ENCODE measurements at places on chromosomes 12 and 14.

DNA sequence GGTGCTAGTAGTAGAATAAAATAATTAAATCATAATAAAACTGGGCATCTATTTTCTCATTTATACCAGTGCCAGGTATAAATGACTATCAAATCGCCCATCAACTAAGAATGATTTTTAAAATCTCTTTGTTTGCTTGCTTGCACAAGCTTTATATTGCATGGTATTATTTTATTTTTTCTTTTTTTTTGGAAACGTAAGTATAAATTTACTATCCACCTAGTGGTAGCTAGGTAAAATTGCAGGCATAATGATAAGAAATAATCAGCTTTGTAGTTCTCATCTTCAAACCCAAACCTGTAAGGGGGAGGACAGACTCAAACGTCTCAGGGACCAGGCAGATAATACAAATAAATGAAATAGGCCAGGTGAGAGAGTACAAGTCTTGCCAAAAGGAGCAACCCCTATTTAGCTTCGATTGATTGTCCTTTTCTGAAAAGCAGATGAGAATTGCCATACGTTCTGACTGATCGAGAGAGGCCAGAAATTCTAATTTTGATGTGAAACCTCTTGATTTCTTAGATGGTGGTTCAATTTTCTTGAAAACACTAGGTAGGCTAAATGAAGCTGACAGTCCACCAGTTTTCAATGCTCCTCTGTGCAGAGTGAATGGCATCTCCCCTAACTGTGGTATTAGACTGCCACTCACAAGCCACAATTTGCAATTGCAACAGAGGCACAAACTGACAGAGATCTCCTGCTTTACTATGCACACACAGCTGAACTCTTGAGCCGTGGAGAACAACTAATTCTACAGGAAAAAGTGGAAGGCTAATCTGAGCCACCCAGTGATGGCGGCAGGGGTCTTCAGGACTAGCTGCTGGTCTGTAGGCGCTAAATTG lies 189.3 kb downstream of the DACT1 start:
- no peak for DNase-seq

DNA sequence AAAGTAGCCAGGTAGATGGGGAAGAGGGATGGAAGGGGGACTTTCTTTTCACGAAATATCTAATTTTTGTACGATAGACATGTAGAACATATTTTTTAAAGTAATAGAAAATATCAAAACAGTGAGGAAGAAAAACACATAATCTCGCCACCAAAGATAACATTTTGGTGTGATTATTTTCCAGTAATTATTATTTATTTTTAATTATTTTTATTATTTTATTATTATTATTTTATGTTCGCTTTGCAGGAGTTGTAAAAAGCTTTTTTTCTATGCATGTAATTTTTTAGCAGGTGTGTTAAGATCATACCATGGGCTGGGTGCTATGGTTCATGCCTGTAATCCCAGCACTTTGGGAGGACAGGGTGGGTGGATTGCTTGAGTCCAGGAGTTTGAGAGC lies 85.6 kb upstream of the CCND2 start:
- no peak for DNase-seq

GRCh38 chr12:87866578-87867292 lies 162.5 kb downstream of the C12orf50 start:
- no peak for DNase-seq

DNA sequence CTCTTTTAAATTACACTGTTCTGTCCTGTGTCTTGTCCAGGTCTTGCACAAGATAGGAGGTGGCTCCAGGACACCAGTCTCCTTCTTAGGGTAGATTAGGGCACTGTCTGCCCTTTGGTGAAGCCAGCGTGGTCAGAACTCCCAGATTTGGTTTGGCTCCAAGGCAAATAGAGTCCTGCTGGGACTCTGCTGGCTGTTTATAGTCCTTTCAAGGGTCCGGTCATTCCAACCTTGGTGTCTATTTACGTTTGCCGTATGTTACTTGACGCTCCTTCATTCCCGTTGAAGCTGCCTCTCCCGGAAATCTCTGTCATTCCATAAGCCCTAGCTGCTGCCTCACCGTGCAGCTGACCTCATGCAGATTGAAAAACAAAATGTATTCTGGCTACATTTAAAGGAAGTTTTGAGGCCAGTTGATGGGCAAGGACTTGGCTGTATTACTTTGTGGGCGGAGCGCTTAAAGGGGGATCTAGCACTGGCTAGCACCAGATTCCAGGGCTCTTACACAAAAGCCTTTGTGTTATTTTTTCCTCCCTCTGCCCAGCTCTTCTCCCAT lies 180.6 kb downstream of the AKAP6 start:
- peak; percentile 55 for DNase-seq

GRCh38 chr14:94747739-94748138 lies 22.2 kb downstream of the GSC start:
- DNase-seq: no peak

DNA sequence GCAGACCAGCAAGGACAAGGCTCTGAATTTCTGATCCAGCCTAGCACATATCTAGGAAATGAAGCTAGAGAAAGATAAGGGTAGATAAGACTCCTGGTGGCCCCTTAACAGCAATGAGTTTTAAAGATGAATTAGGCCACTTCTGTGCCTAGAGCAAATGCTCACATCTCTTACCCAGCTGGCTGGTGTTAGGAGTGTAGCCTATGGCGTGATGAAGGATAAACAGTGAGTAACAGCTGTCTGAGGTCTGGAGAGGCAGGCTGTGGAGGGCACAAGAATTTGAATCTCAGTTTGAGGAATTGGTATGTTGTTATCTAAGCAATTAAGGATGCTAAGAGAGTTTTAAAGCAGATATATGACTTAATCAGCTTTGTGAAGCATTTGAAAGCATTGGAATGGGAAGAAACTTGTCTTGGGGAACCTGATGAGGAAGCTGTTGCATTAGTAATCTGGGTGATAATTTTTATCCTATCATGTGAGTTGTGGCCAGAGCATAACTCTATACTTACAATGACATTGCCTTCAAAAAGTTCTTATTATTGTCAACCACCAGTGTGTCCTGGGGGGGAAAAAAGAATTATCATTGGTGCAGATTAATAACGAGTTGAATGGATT lies 161.8 kb downstream of the SRGAP1 start:
- DNase-seq: peak; percentile 16

DNA sequence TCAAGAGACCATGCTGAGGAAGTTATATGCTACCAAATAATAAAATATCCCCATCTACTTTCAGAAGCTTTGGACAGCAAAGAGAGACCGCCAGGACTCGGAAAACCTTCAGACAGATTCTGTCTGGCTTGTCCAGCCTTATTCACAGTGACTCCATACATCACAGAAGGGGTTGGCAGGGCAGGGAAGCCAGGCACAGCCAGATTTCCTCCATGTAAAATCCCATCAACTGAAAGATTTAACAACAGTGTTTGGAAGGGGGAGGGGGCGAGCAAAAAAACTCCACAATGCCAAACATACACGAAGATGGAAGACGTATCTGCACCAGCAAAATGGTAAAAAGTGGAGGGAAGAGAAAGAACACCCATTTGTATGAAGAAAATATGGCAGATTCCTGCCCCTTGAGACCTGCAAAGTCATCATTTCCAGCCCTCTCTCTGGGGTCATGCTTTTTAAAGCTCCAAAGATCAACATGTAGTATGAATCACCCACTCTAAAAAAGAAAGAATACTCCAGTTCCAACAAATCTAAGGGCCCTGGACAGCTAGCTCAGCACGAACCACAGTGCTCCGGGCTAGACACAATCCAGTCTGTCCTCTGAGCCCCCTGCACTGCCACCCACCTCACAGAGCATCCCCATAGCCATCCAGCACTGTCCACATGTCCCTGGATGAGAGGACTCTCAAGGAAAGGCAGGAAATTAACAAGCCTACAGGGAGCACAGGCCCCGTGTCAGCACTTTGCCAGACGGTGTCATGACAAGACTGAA lies 116.4 kb downstream of the DICER1 start:
- peak; percentile 41 for DNase-seq

DNA sequence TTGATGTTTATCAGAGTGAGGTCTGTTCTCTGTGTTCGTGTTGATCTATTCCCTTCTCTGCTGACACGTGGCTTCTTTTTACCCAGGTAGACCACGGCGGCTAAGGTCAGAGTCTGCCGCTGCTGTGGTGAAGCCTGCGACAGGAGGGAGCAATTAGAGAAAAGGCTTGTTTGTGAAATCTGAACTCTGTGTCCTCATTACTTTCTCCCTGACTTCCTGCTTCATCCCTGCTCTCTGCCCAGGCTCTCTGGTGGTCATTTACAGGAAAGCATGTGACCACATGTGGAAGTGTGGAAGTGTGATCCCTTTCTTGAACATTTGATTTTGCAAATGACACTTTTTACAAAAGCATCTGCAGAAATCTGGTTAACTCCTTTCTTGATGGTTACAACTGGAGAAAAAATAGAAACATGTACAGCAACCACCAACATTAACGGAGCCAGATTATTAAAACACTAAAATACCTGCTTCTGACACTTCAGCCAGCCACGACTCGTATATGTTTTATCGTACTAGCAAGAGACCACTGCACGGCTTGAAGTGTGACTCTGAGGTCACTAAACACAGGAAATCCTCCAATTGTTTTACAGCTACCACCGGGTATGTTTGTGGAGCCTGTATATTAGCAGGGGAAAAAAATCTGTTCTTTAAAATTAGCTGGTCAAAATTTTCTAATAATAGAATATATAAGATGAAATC lies 388.6 kb upstream of the TMPO start:
- no peak for DNase-seq

DNA sequence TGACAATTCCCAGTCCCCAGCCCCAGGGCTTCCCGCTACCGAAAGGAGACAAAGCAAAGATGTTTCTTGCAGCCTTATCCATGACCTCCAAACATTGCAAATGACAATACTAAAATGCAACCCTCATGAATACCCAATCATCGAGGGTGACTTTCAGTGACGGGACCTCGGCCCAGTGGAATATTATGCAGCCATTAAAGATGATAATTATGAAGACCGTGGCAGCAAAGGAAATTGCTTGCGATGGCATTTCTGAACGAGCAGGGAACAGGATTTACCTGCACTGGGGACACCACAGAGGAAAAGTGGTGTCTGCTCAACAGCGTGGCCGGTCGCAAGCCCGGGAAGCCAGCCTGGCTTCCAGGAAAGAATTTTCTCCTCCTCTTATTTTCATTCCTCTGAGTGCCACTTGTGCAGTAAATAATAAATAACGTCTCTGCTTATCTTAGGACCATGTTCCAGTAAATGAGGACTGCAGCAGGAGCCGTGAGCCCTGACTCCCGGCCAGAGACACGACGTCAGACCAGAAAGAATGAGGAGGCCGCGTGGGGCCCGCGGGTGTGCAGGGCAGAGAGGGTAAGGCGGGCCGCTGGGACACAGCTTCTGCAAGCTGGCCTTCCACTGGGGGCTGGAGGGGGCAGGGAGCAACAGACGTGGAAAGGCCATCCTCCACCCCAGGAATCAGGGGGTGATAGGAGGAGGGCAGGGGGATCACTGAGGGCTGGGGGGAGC lies 6.6 kb downstream of the C14orf180 start:
- no peak for DNase-seq

DNA sequence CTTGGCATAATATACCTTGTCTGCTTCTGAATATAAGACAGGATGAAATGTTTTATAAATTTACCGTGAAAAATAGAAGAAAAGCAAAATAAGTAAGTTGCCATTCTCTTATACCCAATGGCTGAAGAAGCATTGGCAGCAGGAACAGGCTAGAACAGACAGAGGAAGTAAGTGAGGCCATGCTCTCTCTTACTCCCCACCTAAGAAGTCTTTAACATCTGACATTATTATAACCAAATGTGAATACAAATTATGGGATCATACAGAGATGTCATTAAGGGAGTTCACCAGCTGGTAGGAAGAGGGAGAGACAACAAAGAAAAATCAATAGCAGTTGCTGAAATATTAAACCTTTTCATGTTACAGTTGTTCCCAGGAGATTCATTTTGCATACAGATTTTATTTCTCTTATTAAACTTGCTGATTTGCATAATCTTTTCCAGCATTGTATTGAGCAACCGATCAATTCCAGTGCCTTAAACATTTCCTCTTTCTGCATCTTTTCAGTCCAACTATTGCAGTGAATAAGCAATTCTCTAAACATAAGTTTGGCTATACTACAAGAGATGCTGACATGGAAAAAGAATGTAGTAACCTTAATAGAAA lies 270.6 kb downstream of the SLC6A15 start:
- DNase-seq: no peak

DNA sequence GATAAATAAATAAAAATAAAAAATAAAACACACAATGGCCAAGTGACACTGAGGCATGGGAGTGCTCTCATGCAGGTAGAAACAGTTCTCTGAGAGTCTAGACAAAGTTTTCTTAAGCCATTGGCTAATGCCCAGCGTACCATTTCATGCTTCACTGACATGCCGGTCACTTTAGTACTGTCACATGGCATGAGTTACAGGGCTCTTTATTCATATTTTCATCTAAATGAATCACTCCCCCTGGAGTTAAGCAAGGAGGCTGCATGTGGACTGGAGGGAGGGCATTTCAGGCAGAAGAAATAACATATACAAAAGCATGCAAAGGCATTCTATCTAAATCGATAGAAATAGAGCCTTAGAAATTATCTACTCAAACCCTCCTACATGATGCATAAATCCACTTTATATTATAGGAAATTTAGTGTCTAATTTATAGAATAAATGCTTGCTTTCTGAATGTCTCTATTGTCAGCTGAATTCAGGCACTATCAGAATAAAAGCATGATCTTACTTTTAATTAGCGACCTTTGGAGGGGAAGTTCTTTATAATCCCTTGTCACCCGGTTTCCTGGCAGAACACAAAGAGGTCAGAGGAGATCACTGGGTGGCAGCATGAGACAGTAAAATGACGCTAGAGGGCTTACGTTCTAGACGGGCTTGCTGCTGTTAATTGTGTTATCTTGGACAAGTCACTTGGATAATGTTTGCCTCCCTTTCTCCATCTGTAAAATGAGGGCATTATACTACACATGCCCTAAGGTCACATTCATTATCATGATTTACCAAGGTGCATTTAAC lies 17.5 kb downstream of the DYRK4 start:
- DNase-seq: peak; percentile 17

DNA sequence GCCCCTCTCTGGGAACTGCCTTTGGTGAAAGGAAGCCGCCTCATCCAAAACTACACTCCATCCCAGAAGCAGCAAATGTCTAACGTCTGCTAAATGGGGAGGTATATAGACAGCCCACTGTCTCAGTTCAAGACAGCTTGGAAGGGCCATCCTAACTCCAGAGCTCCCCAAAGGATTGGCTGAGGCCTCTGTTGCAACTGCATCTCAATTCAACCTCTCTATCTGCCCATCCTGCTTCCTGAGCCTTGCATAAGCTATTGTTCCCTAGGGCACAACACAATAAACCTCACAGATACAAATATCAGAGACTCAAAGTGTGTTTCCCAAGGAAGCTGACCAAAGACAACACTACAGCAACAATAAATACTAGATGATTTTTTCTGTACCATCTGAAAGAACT lies 495.2 kb upstream of the SOX5 start:
- no peak for DNase-seq

DNA sequence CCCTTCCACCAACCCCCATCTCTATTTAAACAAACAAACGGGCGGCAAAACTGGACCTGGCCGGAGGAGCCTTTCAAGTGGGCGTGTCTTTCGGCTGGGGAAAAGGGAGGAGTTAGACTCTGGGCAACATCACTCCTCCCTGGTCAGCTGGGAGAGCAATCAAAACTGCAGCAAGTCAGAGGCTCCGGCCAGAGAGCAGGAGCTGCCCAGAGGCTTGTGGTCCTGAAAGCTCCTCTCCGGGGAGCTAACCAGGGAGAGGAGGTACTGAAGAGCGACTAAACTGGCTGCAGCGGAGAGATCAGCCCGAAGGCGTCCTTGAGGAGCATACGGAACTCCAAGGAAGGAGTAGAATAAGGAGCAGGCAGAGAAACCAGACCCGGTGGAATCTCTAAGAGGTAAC lies at the start of gene NEUROD4:
Gene NEUROD4 (plus strand): TSS at position 191 of the 400 bp plus-strand sequence. CDS start 6,466 bp downstream, outside the sequence.
- DNase-seq: peak; percentile 26

All from hepatic stellate cell (primary cell).